ENCODE measurements at places on chromosomes 16 and 17.

GRCh38 chr16:19363740-19364139 lies 53.9 kb upstream of the TMC5 start:
- DNase-seq = peak; percentile 9

DNA sequence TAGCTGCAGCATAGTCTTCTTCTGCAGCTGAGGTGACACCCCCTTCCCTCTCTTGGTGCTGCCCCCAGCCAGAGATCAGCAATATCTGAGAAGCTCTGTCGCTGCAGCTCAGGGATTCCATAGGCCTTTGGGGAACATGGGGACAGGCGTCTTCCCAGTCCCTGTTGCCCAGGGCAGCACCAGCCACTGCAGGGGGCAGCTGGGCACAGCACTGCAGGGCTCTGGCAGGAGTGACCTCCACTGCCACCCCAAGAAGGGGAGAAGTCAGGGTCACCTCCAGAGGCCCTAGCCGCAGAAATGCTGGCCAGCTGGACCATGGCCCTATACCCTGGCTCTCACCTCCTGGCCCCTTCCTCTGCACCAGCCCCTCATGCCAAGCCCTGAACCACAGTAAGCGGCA lies 16.9 kb downstream of the SCN4A start:
- no peak for DNase-seq

GRCh38 chr16:7083096-7083495 lies 249.5 kb upstream of the RBFOX1 start:
- no peak for DNase-seq

- DNase-seq = peak; percentile 2
Observed at GRCh38 chr16:49441366-49441780, 67.8 kb downstream of the C16orf78 start.

GRCh38 chr16:4160658-4161430 lies 44.6 kb upstream of the ADCY9 start:
- no peak for DNase-seq

DNA sequence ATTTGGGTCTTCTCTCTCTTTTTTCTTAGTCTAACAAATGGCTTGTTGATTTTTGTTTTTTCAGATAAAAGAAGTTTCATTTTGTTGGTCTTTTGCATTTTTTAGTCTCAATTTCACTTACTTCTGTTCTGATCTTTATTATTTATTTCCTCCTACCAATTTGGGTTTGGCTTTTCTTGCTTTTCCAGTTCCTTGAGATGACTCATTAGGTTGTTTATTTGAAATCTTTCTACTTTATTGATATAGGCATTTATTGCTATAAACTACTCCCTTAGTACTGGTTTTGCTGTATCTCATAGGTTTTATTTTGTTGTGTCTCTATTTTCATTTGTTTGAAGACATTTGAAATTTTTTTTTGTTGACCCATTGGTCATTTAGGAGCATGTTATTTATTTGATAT lies 152.2 kb upstream of the MPHOSPH6 start:
- DNase-seq = no peak

DNA sequence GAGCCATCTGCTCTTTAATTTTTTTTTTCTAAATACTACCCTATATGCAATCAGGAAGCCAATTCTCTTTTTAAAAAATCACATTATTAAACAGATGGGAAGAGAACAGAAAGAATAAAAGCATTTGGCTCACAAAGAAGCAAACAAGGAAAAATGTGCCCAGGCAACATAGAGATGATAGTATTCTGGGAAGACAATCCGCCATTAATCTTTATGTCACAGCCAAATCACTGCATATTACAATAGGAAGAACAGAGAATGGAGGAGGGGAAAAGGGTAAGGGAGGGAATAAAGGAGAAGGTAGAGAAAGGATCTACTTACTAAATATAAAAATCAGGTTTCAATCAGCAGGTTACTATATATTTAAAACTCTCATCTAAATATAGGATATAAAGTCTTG lies 34.3 kb downstream of the STAT5B start:
- DNase-seq = no peak

- DNase-seq = peak; percentile 31
Observed at GRCh38 chr17:81392909-81393654, 2.2 kb upstream of the BAHCC1 start.

DNA sequence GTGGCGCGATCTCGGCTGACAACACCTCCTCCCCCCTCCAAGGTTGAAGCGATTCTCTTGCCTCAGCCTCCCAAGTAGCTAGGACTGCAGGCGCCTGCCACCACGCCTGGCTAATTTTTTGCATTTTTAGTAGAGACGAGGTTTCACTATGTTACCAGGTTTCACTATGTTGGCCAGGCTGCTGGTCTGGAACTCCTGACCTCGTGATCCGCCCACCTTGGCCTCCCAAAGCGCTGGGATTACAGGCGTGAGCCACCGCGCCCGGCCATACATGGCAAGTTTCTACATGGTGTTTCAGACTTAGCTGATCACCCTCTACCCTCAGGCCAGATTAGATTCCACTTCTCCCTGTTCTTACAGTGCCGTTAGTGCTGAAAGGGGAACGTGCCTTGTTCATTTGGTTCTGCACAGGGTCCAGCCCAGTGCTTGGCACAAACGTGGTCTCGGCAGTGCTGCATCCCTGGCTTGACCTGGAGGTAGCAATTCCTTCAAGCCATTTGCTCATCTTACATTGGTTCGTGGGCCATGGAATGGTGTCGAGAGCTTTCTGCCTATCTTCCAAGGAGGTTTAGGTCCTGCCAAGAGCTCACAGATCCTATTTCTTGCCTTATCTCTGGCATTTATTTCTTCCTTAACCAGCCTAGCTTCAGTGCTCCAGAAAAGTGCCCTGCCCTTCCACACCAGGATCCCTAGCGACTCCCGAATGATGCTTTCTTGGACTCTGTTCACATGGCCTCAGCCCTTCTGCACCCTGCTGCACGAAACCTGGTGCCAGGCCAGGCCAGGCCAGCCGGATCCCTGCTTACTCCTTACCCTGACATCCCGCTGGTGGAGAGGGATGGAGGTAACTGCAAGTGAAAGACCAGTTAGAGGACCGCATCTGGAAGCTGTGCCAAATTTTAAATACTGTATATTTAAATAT lies 14.8 kb upstream of the AURKB start:
- DNase-seq = no peak

- peak; percentile 24 for DNase-seq
Observed at GRCh38 chr17:39118674-39119419, 32.6 kb downstream of the PLXDC1 start.

DNA sequence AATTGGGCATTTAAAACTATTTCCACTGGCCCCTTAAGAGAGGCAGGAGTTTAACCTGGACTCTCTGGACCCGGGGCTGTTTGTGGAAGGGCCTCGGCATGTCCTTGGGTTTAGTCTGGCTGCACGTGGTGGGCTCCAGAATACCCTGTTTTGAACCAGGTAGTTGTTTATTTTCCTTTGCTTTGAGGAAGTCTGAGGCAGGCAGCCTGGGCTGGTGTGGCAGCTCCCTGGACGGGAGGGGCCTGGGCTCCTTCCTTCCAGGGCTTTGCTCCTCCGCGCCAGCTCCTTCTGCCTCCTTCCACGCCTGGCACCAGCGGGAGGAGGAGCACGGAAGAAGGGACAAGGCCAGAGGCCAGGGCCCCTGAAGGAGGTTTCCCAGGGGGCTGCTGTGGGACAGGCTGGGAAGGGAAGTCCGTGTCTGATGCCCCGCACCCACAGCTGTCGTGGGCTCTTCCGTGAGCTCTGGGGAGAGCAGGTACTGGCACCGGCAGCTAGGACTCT lies 15.5 kb downstream of the BANP start:
- peak; percentile 36 for DNase-seq

- no peak for DNase-seq
Observed at GRCh38 chr17:30568117-30568430, 90.9 kb downstream of the GOSR1 start.

DNA sequence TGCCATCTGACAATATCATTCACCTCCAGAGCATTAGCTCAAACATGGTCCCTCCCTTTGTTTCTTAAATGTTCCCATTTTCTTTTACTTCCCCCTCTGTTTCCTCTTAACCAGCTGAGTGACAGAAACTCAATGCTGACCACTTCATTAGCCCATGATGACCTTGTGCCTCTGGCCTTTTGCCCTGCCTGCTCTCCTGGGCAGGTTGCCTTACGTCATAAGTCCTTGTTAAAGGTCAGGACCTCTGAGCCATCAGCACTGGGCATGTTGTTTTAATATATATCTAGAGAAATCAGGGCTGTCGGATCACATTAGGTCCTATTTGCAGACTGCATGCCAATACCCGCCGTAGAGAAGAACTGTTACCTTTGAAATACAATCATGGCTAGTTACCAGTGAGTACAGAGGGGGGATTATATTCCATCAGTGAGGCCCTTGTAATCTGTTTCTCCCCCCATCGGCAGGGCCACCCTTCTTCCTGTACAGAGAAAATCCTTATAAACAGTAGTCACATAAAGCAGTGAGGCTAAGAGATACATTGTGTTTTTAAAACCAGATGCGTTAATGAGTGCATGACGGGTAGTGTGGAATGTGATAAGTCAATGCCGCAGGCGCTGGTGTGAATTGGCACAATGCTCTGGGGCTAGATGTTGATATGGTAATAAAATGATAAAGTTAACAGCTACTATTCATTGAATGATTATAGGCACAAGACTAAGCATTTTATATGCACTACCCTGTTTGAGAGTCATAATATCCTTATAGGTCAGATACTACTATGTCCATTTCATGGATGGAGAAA lies 94.3 kb upstream of the ZFHX3 start:
- no peak for DNase-seq

- DNase-seq = no peak
Observed at GRCh38 chr17:32757963-32758362, 119.0 kb downstream of the MYO1D start.

- DNase-seq = no peak
Observed at GRCh38 chr16:20782470-20782869, 18.7 kb downstream of the ACSM3 start.

DNA sequence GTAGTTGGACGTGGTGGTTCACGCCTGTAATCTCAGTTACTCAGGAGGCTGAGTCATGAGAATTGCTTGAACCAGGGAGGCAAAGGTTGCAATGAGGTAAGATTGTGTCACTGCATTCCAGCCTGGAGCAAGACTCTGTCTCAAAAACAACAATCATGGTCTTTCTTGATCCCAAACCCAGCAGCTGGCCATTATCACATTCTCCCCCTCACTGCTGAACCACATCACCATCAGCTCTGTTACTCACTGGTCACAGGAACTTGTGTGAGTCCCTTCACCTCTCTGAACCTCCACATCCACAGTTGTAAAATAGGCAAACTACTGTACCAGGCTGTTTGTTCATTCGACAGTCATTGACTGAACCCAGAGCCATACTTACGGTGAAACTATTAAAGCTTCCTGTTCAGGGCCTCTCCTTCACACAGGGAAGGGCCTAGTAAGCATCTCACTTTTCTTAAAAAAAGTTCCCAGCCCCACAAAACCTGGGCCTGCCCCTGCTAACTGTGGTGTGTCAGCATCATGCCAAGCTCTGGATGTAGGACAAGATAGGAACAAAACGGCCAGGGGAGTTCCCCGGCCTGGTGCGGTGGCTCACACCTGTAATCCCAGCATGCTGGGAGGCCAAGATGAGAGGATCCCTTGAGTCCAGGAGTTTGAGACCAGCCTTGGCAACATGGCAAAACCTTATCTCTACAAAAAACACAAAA lies 104.7 kb downstream of the COPRS start:
- DNase-seq = no peak

DNA sequence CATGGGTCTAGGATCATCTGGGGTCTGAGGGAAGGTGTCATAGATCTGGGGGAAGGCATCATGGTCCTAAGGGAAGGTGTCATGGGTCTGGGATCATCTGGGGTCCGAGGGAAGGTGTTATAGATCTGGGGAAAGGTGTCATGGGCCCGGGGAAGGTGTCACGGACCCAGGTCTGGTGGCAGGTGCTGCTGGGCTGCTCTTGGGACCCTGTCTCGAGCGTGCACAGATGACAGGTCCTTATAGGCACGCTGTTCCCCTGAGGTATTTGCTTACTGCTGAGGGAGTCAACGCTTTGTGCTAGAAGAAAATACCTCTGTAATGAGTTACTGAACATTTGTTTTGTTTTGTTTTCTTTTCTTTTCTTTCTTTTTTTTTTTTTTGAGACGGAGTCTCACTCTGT lies 1.4 kb downstream of the RAB40C start:
- no peak for DNase-seq

GRCh38 chr17:43003542-43004172 lies 2.9 kb upstream of the IFI35 start:
- no peak for DNase-seq

- no peak for DNase-seq
Observed at GRCh38 chr17:64470625-64471024, 21.7 kb downstream of the MILR1 start.

DNA sequence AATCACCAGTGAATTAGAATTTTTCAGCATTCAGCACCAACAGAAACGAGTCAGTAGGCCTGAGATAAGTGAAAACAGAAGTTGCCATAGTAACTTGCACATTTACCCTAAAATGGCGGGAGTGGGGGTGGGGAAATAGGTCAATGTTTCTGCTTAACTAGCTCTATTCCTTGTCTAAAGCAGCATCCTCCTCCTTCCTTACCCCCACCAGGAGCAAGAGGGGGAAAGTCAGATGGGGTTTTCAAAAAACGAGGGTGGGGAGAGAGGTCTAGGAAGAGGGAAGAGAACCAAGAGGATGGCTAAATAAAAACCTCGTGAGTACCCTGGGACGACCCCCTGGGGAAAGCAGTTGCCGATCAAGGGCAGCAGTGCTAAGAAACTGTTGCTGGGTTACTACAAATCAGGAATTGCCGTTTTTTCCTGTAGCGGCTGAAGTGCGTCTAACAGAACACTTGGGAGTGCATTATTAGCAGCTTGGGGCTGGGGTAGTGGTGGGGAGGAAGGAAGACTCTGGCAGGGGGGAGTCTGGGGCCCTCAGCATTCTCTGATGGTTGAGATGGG lies 34.4 kb upstream of the MNT start:
- no peak for DNase-seq

GRCh38 chr17:32523017-32523680 lies 36.4 kb downstream of the CDK5R1 start:
- DNase-seq = no peak

GRCh38 chr17:50173335-50173941 lies 7.6 kb downstream of the SGCA start:
- DNase-seq = no peak

DNA sequence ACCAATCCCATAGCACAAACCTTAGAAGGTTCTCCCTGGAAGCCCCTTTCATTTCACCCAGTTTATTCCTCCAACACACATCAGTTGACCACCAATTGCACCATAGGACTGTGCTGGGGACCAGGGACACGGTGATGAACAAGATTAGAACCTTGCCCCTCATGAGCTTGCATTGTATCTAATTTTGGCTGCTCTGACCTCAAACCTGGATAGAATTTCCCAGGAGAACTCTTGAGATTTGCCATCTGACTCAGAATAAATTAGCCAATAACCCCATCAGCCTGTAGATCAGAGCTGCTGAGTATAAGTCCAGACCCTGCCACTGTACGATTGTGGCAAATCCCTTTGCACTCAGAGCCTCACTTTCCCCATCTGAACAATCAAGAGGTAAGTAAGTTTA lies 52.1 kb downstream of the CDH11 start:
- DNase-seq = no peak

All from substantia nigra (tissue), 51 donors.